A172 (cell line): ENCODE measurements at places on chromosomes 2 and 18. TPM values are rescaled to one million over a fixed set of nuclear protein-coding genes. Genes with fewer than 3 reads are reported as not detected.

GRCh38 chr18:48983793-48984437, 33.1 kb upstream of the SMAD7 start:
- no peak for DNase-seq

GRCh38 chr2:29075894-29076705, 1.8 kb upstream of the PCARE start:
- no peak for DNase-seq

DNA sequence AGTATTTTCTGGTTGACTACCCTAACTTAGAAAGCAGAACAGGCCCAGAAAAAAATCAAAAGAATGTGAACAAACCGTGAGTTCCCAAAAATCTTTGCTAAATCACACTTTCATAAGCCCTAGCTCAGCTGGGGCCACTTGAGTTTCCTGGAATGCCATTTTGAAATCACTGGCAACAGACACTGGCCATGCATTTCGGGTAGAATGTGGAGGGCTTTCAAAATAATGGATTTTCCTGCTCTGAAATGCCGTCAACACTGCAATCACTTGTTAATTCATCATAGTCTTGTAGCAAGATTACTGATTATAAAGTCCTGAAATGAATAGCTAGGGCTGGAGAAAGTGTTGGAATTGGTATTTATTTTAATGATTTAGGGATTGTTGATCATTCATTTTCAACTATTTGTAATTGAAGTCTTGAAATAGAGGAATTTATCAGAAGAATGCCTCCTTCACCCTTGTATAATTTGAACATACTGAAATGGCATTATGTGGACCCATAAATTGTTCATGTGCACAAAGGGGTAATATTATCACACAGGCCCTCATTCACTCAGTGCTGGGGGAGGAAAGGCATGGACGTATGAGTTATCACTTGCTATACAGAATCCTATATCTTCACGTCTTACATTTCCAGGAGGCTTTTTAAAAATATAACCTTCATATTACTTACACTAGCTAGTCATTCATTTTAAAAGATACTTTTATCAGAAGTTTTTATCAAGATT, 134.8 kb downstream of the DTNA start:
- DNase-seq = no peak

DNA sequence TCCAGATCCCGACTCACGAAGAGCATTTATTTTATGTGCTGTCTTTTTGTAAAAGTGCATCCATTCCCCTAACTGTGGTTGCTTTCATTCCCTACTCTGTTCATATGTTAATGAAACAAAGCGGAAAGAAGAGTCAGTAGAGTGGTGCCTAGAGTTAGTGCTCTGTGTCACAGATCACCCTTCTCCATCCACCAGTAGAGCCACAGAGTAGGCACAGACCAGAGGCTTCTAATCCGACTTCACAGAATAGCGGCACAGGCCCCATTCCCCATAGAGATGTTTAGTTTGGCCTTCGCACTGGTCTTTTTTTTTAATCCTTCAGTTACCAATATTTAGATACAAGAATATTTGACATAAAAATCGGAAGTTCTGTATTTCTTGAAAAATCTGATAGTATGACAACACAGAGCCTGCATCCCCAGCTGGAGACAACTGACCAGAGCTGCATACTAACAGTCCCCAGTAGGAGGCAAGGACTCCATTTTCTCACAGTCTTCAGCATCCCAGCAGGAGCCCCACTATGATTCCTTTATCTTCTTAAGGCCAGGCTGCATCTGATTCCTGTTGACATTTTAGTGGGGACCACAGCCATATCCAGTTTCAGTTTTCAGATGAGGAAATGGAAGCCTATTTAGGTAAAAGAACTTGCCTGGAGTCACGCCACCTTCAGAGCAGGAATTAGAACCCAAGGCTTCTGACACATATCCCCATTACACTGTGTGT, 7.0 kb downstream of the G6PC2 start:
- DNase-seq = no peak

GRCh38 chr18:48675352-48675761, 136.5 kb downstream of the CTIF start:
- peak; percentile 73 for DNase-seq

- DNase-seq = no peak
Observed at GRCh38 chr2:84450288-84451227, 8.5 kb downstream of the SUCLG1 start.

- no peak for DNase-seq
Observed at GRCh38 chr2:70678576-70679143, 89.3 kb downstream of the ADD2 start.

DNA sequence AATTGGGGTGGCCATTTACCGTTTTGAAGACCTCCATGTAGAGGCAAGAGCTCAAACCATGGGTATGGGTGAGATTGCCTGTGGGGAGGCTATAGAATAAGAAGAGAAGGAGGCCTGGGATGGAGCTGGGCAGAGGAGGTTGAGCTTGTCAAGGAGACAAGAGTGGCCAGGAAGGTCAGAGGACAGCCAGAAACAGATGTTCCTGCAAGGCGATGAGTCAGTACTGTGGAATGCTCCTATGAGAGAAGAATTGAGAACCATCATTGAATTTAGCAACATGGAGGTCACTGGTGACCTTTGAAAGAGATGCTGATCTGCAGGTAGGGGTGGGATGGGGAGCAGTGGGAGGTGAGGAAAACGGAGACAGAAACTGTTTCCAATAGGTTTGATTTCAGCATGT, 3.5 kb downstream of the ACSL3 start:
- peak; percentile 63 for DNase-seq

GRCh38 chr18:10514082-10514481, 11.7 kb upstream of the NAPG start:
- no peak for DNase-seq

GRCh38 chr2:105866216-105867185, 121.8 kb downstream of the NCK2 start:
- peak; percentile 14 for DNase-seq

- no peak for DNase-seq
Observed at GRCh38 chr18:75067996-75068645, 140.8 kb downstream of the PTGR3 start.

GRCh38 chr18:40356168-40356567, 1598.9 kb upstream of the PIK3C3 start:
- no peak for DNase-seq

- DNase-seq = peak; percentile 17
Observed at GRCh38 chr18:57561728-57562423, 24.6 kb downstream of the FECH start.

GRCh38 chr18:55981712-55982475, 393.9 kb upstream of the TCF4 start:
- no peak for DNase-seq

DNA sequence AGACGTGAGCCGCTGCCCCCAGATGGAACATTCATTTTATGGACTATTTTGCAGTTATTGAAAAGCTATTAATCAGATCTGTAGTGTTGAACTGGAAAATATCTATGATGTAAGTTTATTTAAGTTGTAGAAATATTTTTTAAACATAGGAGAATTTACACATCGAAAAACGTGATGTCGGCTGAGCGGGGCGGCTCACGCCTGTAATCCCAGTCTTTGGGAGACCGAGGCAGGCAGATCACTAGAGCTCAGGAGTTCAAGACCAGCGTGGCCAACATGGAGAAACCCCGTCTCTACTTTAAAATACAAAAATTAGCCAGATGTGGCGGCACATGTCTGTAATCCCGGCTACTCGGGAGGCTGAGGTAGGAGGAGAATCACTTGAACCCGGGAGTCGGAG, 2.0 kb upstream of the TIA1 start:
- DNase-seq = no peak

GRCh38 chr18:11150271-11150615, 874 bp upstream of the PIEZO2 start:
- no peak for DNase-seq

DNA sequence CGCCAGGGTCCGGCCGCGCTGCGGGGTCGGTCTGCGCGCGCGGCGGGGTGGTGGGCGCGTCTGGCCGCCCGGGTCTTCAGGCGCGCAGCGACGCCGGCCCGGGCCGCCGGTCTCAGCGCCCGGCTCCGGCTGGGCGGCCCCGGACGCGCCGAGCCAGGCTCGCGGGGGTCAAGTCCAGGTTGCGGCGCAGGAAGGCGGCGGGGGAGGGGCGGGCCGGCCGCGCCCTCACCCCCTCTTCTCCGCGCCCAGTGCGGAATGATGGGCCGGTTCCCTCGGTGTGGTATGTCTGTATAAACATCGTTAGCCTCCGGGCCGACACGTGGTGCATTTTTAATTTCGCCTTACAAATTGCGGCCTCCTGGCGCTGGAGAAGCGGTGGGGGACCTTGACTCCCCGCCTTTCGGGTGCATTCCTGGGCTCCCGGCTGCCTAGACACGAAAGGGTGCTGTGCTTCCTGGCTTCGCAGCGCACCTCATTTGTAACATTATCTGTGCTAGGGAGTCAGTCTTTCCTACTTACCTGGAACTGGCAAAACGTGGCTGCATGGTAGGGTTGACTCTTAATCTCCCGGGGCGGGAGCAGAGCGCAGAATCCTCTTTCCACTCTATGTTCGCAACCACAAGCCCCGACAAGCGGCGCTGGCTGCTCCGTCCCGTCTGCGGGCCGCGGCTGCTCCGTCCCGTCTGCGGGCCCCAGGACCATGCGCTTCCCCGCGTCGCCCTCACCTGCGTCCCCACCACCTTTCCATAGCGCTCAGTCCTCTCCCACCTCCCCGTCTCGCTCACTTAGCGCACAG, 69.0 kb downstream of the CTAGE1 start:
- DNase-seq = peak; percentile 30

DNA sequence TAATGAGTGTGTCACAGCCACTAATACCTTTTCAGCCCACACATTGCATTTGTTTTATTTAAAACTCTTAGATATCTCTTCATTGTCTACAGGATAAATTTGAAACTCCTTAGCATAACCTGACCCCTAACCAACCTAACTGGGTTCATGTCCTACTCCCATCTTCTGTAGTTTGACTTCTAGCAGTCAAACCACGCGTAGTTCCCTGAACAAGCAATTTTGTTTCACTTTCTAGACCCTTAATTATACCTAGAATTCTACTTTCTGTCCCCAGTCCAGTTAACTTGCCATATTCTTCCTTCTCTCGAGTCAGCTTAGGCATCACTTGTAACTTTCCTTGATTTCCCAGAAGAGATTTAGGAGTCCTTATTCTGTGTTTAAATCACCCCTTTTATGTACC, 55.1 kb downstream of the RBBP8 start:
- DNase-seq = no peak

DNA sequence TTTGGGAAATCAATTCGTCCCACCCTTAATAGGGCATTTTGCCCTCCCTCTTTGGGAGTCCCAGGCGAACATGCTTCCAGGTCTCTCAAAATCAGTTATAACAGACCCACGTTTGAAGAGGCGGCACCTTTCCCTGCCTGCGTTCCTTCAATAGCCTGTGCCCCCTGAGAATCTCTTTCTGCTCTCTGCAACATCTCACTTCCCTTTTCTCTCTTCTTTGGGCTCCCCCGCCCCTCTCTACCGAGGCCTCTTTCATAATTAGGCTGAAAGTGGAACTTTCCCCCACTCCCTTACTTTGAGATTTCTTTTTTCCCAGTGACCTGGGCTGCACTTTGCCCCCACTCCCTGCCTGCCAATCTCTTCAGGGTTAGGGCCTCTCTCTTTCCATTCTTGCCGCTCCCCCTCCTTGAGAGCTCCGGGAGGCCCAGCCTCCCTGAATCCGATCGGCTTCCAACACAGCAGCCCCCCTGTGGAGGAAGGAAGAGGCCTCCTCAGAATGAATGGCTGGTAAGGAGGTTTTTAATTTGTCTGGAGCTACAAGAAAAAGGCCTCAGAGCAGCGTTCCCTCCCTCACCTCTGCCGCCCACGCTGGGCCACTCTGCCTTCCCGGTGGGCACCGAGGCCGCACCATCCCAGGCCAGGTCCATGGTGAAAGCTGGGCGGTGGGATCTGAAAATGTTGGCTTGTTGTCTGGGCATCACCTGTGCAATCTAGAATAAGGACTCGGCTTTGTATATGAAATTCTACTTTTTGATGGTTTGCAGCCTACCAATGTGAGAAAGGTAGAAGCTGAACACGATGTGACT, 162.6 kb upstream of the SIX3 start:
- DNase-seq = no peak

GRCh38 chr2:144513388-144514101, 6.4 kb downstream of the ZEB2 start:
- DNase-seq = no peak

DNA sequence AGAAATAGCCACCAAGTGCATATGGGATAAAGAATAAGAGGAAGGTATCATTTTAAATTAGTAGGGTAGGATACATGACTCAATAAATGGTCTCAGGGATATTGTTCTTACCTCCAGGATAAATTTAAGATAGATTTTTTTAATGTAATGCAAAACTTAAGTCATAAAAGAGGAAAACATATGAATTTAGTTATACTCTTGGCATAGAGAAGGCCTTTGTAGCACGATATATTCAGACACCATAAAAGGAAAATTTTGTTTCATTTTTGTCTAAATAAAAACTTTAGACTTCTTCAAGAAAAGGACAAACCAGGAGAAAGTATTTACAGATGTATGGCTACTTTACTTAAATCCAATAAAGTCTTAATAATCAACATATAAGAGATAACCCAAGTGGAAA, 78.5 kb upstream of the CAB39 start:
- DNase-seq = no peak

DNA sequence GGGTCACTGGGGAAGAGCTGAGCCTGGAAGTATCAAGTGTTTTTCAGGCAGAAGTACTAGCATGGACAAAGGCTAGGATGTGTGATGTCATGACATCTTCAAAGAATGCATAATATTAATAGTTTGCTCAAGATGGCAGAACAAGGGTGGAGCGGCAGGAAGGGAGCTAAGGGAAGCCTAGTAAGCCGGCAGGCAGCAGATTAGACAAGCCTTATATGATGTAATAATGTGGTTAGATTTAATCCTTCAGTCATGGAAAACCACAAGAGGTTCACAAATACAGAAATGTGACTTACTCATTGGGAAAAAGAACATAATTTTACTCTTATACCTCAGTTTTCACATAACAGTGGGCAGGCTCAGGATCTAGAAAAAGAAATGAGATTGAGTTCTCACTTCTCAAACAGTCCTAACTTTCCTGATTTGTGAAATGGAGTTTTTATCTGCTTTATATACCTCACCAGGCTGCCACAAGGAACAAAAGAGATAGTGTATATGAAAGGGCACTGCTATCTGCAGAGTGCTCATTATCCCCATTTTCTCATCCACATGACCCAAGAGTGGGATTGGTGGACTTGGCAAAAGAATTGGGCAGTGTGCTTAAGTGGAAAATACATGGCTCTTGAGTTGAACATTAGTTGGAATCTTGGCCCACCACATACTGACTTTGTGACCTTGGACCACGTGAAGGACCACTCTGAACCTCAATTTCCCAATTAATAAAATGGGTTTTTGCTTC, 89.1 kb upstream of the LHCGR start:
- no peak for DNase-seq

NT5C1B gene
- total RNA-seq = not detected in 2 replicates

POTEI gene
- not detected in 2 replicates for total RNA-seq

ALS2 gene
- total RNA-seq = 30.6 and 39.2 TPM in 2 replicates

EMX1 gene
- total RNA-seq = 0.34 and 0.50 TPM in 2 replicates

TOGARAM2 gene
- total RNA-seq = 0.69 and 1.9 TPM in 2 replicates

AMER3 gene
- not detected in 2 replicates for total RNA-seq

SAG gene
- not detected in 2 replicates for total RNA-seq

NAT8 gene
- not detected in 2 replicates for total RNA-seq

NLRC4 gene
- total RNA-seq = not detected in 2 replicates
